Effector memory CD4-positive, alpha-beta T cell (primary cell): ENCODE measurements at places on chromosomes 7 and 10.

- no peak overlapping the region for H3K27ac ChIP-seq
- no peak for DNase-seq
- peaks cover 55% of the 10 kb centered on the region for H3K27me3 ChIP-seq
- no peak overlapping the region for H3K4me3 ChIP-seq
- no peaks in the 10 kb centered on the region for H3K36me3 ChIP-seq
Measured at GRCh38 chr7:157008206-157009169, 2.0 kb downstream of the MNX1 start.

GRCh38 chr7:46927131-46927810 is 654.6 kb downstream of the TNS3 start:
- no peak overlapping the region for H3K4me3 ChIP-seq
- no peaks in the 10 kb centered on the region for H3K36me3 ChIP-seq
- H3K27me3 ChIP-seq = no peaks in the 10 kb centered on the region

DNA sequence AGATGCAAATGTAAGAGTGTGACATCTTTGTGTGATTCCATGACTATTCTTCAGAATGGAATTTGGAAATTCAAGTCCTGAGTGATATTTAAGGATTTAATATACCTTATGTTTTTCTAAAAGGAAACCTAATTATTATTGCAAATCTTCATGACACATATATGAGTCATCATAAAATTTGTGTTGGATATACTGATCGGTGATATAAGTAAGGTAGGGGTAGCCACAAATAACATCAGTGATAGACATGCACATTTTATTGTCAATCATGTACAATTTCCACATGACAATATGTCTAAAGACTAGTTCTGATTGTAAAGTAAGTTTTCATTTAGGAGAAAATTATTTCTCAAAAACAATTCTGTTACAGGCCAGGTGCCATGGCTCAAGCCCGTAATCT is 59.7 kb upstream of the AGMO start:
- no peaks in the 10 kb centered on the region for H3K27me3 ChIP-seq
- H3K4me3 ChIP-seq = no peak overlapping the region
- H3K27ac ChIP-seq = no peak overlapping the region
- H3K4me1 ChIP-seq = no peaks in the 10 kb centered on the region

DNA sequence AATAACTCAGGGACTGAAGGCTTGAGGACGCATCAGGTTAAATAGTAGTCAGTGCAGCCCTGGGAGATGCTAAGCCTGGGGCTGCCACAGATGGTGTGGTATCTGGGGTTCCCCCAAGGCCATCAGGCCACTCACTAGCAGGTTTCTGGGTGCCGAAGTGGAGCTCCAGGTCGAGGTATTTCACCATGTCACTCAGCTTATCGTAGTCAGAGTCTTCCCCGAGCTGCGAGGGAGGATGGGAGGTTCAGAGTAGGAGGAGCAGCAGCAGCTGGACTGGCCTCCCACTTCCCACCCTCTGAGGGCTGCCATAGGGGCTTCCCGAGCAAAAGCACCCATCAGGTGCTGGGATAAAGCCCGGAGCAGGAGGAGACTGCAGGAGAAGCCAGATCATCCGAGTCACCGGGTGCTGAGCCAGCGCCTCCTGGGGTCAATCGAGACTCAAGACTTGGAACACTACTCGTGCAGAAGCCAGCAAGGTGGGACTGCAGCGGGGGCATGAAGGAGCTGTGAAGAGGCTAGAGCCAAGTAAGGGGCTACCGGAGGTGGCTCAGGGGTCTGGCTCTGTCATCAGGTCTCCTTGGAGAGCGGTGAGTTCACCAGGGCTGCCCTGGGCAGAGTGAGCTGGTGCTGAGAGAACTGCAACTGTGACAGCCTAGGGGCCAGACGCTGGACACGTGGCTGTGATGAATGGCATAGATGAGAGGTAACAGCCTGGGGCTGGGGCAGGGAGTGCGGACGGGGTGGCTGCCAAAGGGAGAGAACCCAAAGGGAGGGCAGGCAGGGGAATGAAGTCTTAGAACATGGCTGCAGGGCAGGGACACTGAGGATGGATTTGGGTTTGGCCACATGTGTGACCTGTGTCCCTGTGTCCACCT is 45.3 kb downstream of the GRID2IP start:
- H3K27me3 ChIP-seq = no peaks in the 10 kb centered on the region
- H3K4me1 ChIP-seq = peaks cover 14% of the 10 kb centered on the region
- H3K36me3 ChIP-seq = no peaks in the 10 kb centered on the region
- no peak overlapping the region for H3K27ac ChIP-seq
- no peak overlapping the region for H3K4me3 ChIP-seq

- peaks cover 29% of the 10 kb centered on the region for H3K36me3 ChIP-seq
- no peak overlapping the region for H3K27ac ChIP-seq
- no peak for DNase-seq
- H3K4me3 ChIP-seq = no peak overlapping the region
Measured at GRCh38 chr10:80148166-80148805, 15.8 kb downstream of the PLAC9 start.

GRCh38 chr10:128633864-128634540 is 507.8 kb upstream of the MKI67 start:
- no peaks in the 10 kb centered on the region for H3K27me3 ChIP-seq
- H3K4me3 ChIP-seq = no peak overlapping the region
- no peaks in the 10 kb centered on the region for H3K4me1 ChIP-seq
